ENCODE measurements at places on chromosomes 6 and 20. TPM values are rescaled to one million over a fixed set of nuclear protein-coding genes. Genes with fewer than 3 reads are reported as not detected.

- no peak for DNase-seq
Observed at GRCh38 chr6:38337819-38338465, 301.8 kb downstream of the BTBD9 start.

GRCh38 chr6:1724616-1725015, 114.9 kb downstream of the FOXC1 start:
- no peak for DNase-seq

Gene CDSN
- total RNA-seq: not detected

- no peak for DNase-seq
Observed at GRCh38 chr20:23656372-23656771, 18.6 kb upstream of the CST3 start.

- no peak for DNase-seq
Observed at GRCh38 chr6:101110814-101111213, 229.7 kb upstream of the ASCC3 start.

- no peak for DNase-seq
Observed at GRCh38 chr6:130886966-130887365, 59.8 kb downstream of the SMLR1 start.

GRCh38 chr6:121550491-121551010, 115.1 kb downstream of the GJA1 start:
- no peak for DNase-seq

DNA sequence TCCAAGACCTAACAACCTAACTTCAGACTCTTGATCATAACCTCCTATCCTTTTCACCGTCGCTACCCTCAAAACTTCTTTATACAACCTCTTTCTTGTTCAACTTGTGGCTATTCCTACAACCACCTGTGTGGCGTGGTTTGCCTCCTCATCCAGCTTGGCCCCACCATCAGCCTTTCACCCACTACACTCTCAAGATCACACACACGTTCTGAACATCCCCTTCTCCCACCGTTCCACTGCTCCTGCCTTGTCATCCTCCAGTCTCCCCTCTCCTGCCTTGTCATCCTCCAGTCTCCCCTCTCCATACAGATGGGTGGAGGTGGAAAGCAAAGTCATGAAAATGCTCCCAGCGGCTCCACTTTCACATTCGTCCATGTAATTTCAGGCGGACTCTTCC, 14.0 kb downstream of the MAK start:
- no peak for DNase-seq

Gene ENPP3
- 2.1 TPM for total RNA-seq

GRCh38 chr6:127201321-127201720, 65.3 kb upstream of the RNF146 start:
- DNase-seq: no peak

DNA sequence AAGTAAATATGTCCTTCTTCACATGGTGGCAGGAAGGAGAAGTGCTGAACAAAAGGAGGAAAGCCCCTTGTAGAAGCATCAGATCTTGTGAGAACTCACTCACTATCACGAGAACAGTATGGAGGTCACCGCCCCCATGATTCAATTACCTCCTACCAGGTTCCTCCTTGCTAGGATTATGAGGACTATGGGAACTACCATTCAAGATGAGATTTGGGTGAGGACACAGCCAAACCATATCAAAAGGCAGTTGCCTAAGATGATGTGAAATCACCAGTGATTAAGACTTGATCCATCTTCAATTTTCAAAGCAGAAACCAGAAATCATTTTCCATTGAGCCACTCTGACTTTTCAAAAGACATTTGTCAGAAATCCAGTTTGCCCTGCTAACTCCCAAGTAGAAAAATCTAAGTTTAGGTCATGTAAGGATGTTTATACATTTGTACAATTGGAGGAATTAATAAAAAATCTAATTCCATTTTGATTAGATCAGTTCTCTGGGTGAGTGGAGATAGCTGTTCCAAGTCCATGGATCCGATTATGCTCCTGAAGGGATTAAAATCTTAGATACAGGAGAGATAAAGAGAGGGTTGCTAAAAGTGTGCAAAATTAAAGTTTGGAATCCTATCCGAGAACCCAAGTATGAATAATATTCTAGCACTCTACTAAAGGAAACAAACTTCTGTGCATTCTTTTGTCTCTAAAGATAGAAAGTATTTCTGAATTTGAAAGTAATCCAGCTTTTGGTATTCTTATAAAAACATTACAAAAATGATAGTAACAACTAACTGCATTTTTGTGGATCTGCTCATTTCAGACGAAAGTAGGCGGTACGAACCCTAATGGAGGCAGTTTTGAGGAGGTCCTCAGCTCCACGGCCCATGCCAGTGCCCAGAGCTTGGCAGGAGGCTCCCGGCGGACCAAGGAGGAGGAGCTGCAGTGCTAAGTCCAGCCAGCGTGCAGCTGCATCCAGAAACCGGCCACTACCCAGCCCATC, 39.5 kb downstream of the HDDC2 start:
- no peak for DNase-seq

Gene FUCA2
- 55.0 TPM for total RNA-seq

- peak; percentile 64 for DNase-seq
Observed at GRCh38 chr6:160974304-160974771, 17.2 kb upstream of the MAP3K4 start.

- DNase-seq: no peak
Observed at GRCh38 chr20:57610261-57610952, 9.8 kb downstream of the ZBP1 start.

Gene BEND6
- 99.9 TPM for total RNA-seq

GRCh38 chr6:43582911-43583310, 6.9 kb downstream of the POLH start:
- DNase-seq: no peak

- DNase-seq: no peak
Observed at GRCh38 chr6:5771759-5772390, 234.8 kb downstream of the NRN1 start.

- no peak for DNase-seq
Observed at GRCh38 chr20:43564993-43565757, 6.3 kb downstream of the SGK2 start.

GRCh38 chr6:11607383-11607782, 69.8 kb downstream of the TMEM170B start:
- DNase-seq: no peak

- no peak for DNase-seq
Observed at GRCh38 chr6:1766654-1767053, 156.9 kb downstream of the FOXC1 start.

Gene PTGIS
- 18.4 TPM for total RNA-seq

Gene C2
- 23.1 TPM for total RNA-seq

Gene TRIM38
- total RNA-seq: 3.6 TPM

GRCh38 chr6:134034961-134035822, 17.2 kb downstream of the SLC2A12 start:
- peak; percentile 13 for DNase-seq

GRCh38 chr6:21586740-21587178, 6.8 kb upstream of the SOX4 start:
- no peak for DNase-seq

DNA sequence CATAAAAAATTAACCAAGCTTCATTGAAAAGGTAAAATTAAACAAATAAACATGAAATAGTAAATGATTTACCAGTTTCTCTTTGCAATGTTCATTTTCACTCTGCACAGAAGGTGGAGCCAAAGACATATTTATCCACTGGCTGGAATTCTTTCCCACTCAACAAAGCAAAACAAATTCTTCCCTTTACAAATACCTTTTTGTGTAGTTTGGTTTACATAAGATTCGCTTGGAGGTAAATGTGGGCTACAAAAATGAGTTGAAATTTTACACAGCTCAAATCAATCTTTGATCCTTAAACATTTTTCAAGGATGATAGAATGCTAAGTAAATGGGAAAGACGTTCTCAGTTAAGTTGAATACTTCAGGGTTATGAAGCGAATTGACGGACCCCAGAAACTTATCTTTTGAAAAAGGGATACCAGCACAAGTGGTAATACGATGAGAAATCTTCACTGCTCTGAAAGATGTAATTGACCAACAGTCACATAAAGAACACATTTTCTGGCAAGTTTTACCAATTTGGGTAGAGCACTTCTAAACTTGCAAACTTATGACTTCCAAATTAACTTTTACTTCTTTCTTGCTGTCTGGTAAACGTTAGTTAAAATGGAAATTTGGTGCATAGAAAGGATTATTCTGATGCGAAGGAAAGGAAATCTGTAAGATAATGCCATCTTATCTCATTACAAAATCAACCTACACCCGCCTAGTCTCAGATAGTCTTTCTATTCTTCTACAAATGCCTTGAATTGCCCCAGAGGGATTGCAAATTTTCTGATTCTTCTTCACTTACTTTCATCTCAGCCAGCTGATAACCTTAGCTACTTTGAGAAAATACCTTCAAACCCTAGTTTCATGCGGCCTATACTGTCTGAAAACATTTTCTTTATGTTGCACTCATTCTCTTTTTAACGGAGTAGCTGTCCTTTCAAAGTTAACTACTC, 4.7 kb upstream of the GJA1 start:
- peak; percentile 89 for DNase-seq

DNA sequence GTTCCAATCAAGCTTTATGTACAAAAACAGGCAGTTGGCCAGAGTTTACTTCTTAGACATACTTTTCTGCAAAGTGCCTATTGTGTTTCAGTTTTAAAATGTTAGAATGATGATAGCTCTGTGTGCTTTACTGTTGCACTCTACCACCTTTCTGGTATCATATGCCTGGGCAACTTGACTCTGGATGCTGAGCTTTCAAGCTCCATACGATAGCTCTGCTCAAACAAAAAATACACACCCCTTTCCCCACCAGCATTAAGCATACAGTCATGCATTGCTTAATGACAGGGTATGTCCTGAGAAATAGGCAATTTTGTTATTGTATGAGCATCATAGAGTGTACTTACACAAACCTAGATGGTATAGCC, 123.1 kb downstream of the RCAN2 start:
- DNase-seq: no peak

Gene TBXT
- total RNA-seq: not detected

DNA sequence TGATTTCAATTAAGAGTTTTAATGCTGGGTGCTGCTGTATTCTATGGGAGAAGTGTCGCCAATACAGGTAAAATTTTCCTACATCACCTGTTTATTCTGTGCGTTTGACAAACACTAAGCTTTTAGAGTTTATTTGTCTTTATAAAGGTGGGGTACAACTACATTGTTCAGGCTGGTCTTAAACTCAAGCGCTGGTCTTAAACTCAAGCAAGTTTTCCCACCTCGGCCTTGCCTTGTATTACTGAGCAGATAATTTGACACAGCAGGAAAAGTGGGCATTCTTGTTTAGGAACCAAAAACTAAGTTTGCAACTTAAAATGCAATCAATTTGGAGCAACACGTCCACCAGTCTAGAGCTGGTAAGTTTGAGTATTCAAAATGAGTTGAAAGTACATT, 112.9 kb upstream of the BTN3A2 start:
- DNase-seq: no peak

DNA sequence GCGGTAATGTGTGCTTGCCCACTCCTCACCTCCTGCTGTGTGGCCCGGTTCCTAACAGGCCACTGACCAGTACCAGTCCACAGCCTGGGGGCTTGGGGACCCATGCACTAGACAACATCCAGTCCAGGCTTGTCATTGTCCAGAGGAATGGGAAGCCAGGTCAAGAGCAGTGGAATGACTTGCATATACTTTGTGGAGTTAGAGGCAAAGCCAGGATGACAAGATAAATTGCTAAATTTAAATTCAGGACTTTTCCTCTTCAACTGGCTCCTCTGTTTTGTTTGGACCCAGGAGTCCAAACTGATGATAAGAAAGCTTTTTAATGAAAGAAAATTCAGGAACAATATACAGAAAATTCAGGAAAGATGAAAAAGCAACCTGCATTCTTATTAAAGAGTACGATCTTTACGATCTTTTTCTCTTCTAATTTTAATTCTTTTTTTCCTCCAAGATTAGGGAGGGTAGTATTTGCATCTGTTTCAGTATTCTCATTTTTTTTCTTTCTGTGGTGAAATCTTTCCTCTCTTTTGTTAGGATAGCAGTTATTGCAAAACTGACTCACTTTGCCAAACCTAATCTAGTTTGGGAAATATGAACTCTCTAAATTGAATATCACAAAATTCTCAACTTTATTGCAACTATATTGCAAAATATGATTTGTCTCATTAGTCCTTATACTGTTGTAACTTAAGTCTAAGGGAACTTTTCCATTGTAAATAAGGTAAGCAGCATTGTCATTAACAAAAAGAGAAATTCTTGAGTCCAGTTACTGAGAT, 48.2 kb downstream of the DCBLD1 start:
- DNase-seq: no peak

Gene TBP
- total RNA-seq: 11.5 TPM

- no peak for DNase-seq
Observed at GRCh38 chr6:132253211-132253610, 148.1 kb downstream of the MOXD1 start.

- no peak for DNase-seq
Observed at GRCh38 chr20:62359491-62360121, 7.5 kb downstream of the LAMA5 start.

Gene CGA
- total RNA-seq: 10.0 TPM

DNA sequence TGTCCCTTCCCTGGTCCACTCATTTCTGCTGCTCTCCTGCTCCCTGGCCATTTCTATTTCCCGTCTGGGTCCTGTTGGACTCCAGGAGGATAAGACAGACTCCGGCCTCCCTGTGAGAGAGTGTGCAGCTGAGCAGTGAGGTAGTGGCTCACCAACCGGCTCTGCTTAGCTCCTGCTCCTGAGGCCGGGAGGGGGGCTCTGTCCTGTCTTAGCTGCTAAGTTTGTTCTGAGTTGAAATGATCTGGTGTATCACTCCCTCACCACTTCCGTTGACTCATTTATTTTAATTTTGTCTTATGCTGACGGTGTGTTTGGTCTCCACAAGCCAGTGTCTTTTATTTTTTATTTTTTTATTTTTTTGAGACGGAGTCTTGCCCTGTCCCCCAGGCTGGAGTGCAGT, 148.5 kb upstream of the PDE10A start:
- DNase-seq: no peak

GRCh38 chr20:30505566-30505965, 751.9 kb upstream of the DEFB115 start:
- DNase-seq: no peak

DNA sequence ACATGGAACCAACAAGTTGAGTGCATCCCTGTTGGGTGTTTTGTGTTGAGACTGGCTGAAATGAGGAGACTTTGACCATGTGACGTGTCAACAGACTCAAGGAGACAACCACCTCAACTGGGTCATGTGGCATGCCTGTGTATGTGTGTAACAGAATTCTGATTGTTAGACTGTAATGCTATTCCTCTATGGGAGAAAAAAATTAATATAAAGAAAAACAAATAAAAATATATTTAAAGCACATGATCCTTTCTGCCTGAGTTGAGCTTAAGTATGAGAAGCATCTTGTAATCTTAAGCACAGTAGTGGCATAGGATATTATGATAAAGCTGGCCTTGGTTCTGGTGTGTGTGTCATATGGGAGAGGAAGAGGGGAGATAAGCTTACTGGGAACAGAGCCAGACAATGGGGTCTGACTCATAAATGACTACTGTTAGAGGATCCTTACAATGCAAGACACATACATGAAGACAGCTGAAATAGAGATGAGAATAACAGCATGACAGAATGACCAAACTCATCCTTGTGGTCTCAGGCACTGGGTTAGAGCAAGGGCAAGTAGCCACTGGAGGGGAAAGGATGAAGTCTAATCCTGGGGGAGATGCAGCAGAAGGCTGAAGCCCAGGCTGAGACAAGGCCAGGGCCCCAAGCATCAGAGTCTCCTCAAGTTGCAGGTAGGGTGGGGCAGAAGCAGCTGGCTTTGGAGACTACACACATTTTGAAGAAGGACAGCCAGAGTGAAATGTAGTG, 9.2 kb downstream of the TP53INP2 start:
- DNase-seq: no peak
